ENCODE measurements at places on chromosomes 6 and 20.

DNA sequence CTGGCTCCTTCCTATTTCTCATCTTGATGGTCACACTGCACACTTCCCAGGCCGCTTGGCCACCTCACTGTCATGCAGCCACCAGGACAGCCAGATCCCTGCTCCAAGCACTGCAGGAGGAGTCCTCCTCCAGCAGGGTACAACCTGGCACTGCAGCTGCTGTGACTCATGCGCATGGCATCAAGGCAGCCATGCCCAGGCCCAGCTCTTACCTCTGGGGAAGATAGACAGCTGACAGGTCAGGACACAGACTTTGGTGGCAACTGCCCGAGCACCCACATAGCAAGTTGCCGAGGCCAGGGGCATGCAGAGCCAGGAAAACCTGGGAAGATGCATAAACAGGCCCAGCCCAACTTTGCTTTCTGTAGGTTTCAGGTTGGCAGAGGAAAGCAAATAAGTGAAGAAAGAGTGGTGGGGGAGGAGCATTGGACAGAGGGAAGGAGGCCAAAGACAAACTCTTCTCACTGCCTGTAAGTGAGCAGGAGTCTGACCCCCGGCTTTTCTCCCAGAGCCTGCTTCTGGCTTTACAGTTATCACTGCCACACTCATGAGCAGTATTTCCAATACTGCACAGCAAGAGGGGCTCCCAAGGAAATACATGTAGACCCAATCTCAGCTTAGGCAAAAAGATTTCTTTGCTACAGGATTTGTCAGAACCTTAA lies 38.8 kb downstream of the SLC22A3 start:
- DNase-seq, result no peak

DNA sequence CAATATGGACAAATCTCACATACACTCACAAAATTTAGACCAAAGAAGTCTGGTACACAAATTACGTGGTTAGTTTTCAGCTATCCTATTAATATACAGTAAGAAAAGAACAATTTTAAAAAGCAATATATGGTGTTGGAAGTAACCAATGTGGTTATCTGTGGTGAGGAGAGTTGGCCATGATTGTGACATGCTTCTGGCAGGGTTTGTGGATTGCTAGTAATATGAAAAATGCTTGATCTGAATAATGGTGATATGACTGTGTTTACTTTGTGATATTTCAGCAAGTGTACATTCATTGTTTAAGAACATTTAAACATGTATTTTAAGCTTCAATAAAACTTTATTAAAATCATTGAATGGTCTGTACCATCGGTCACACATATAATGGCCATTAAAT lies 99.1 kb downstream of the ADGB start:
- no peak for DNase-seq

DNA sequence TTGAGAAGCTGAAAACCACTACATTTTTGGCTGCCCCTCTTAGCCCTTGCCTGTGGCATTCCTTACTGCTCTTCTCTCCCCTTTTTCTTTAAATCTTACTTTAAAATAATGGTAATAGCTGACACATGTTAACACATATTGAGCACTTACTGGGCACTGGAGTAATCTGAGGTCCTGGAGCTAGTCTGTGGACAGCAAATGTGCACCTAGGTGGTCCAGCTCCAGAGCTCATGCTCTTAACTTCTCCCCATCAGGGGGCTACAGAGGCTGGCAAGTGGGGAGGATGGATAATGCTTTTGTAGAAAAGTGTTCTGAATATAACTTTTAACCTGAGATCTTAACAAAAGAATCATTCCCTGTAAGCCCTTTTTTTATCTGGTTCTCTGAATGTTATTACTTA lies 74.8 kb downstream of the ADGRB3 start:
- no peak for DNase-seq

DNA sequence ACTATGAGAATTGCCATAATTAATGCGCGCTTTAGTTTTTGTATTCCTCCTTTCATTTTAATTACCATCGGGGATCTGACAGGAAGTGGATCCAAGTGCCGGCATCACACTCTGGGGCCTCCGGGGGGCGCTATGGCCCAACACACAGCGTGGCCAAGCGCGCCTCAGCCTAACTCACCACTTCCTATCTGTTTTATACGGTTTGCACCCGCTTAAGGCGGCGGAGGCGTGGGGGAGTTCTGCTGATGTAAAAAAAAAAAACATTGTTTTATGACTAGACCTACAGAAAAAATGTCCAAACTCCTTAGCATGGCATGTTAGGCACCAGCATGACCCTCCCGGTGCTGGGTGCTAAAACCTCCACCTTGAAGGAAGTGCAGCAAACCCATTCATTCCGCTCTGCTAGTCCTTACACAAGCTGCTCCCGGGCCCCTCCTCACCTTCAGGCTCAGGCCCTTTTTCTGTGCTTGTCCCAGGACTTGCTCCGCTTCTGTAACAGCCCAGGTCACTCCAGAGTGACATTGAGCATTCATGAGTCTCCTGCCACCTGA lies 4.5 kb upstream of the EBF4 start:
- peak; percentile 45 for DNase-seq

DNA sequence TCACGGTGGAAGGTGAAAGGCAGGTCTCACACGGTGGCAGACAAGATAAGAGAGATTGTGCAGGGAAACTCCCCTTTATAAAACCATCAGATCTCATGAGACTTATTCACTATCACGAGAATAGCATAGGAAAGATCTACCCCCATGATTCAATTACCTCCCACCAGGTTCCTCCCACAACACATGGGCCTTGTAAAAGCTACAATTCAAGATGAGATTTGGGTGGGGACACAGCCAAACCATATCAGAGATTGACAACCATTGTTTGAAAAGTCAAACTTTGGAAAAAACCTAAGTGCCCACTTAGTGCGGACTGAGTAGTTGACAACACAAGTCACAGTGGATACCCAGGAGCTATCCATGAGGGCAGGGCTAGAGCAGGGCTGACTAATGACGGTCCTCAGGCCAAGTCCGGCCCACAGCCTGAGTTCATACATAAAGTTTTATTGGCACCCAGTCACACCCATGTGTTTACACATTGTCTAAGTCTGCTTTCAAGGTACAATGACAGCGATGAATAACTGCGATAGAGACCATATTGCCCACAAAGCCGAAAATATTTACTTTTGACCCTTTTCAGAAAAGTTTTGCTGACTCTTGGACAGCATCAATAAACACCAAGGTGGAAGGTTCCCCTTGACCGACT lies 33.8 kb upstream of the PMEPA1 start:
- no peak for DNase-seq

GRCh38 chr6:159695984-159696383 lies 2.9 kb upstream of the SOD2 start:
- no peak for DNase-seq

DNA sequence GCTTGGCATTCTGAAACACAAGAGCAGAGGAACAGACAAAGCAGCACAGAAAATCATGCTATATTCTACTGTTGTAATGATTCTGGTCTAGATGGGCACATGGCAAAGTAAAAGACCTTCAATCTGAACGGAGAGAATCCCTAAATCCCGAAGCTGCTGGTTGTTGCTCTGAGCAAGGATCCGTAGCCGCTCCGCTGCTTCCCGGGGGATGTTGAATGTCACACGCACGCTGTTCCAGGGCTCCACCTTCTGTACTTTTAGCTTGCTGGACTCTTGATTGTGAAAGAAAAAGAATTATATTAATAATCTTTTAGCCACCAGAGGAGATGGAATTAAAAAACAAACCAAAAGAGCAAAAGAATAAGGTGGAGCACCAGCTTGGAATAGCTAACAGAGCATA lies 49.3 kb downstream of the NCOA6 start:
- no peak for DNase-seq
